SJSA1 (cell line): ENCODE measurements at places on chromosomes 12 and 14. TPM values are rescaled to one million over a fixed set of nuclear protein-coding genes. Genes with fewer than 3 reads are reported as not detected.

DNA sequence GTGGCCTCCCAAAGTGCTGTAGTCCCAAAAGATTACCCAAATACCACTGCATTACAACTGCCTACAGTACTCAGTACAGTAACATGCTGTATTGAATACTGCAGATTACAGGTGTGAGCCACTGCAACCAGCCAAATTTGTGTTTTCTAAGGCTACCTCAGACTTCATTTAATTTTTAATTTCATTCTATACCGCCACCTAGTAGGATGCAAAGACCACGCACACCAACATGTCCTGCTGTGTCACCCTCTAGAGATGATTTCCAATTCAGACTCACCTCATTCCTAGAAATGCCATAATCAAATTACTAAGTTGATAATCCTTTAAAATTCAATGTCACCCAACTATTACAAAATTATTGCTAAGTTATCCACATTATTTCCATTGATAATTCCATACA is 15.1 kb downstream of the DICER1 start:
- no peaks in the 10 kb centered on the region; the same call in 1 of the 2 replicates for H3K36me3 ChIP-seq
- H3K4me1 ChIP-seq: no peaks in the 10 kb centered on the region
- no peak overlapping the region for H3K27ac ChIP-seq
- DNase-seq: no peak

GRCh38 chr12:75481013-75481705 is 604 bp downstream of the GLIPR1 start:
- H3K4me3 ChIP-seq: peak overlapping the region; percentile 44
- H3K4me1 ChIP-seq: peaks cover 34% of the 10 kb centered on the region
- DNase-seq: no peak
- peak overlapping the region; percentile 94 for H3K27ac ChIP-seq
- H3K36me3 ChIP-seq: peaks cover 35% of the 10 kb centered on the region
- H3K27me3 ChIP-seq: no peaks in the 10 kb centered on the region

DNA sequence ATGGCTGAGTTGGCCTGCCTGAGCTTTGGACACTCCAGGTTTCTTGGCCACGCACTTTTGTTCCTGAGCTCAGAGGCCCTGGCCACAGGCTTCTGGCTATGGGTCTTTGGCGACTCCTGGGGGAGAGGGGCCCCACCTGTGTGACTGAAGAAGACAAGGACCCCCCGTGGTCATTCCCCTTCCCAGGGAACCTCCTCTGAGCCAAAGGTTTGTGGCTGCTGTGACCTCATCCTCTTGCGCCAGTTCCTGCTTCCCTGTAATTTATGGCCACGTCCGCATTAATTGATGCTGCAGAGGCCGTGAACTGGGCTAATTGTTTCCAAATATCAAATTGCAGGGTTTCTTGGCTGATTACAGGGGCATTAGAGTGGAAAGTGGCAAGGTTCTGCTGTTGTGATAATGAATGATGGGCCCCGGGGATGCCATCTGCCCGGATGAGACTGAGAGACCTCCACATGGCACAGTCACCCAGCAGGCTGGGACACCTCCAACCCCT is 27.6 kb upstream of the NOS1 start:
- H3K27me3 ChIP-seq: no peaks in the 10 kb centered on the region
- no peaks in the 10 kb centered on the region for H3K4me1 ChIP-seq
- H3K36me3 ChIP-seq: no peaks in the 10 kb centered on the region
- no peak overlapping the region for H3K27ac ChIP-seq
- H3K4me3 ChIP-seq: no peak overlapping the region
- no peak for DNase-seq

- H3K4me1 ChIP-seq: peaks cover 6% of the 10 kb centered on the region; the same call in 1 of the 2 replicates
- no peaks in the 10 kb centered on the region for H3K27me3 ChIP-seq
- no peak overlapping the region for H3K4me3 ChIP-seq
- no peak overlapping the region for H3K27ac ChIP-seq
Measured at GRCh38 chr14:64265222-64265621, 28.9 kb downstream of the ESR2 start.

DNA sequence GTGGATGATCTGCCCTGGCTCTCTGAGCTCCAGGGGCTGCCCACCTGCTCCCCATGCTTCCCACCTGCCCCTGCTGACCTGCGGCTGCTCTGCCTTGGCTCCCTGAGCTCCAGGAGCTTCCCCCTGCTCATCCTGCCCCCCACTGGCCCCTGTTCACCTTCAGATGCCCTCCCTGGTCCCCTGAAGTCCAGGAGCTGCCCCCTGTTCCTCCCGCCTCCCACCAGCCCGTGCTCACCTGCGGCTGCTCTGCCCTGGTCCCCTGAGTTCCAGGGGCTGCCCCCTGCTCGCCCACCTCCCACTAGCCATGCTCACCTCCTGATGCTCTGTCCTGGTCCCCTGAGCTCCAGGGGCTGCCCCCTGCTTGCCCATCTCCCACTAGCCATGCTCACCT is 219.7 kb downstream of the TMEM121 start:
- DNase-seq: no peak
- no peak overlapping the region for H3K4me3 ChIP-seq

DNA sequence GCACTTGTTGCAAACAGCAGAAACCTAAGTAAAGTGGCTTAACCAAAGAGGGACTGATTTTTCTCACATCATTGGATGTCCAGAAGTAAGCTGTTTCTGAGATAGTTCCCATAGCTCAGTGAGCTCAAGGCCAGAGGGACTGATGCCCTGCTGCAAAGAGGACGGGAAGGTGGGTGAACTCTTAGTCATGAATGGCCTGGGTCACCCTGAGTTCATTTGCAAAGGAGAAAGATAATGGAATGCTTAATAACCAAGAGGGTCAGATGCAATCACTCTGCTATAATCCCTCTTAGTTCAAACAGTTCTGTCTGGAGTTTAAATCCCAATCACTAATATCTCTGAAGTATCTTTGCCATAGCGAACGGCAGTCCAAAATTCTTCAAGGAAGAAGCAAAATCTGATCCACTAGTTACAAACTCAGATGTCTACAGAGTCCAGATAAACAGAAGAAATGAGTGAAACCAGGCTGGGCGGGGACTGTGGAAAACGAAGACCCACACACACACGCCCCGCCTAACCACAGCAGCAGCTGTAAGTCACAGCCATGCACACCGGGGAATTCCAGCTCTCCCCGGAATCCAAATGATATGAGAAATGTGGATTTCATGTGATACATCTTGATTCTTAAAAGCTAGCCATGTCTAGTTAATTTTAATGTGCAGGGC is 289.5 kb downstream of the TMEM132D start:
- H3K4me3 ChIP-seq: no peak overlapping the region
- H3K36me3 ChIP-seq: no peaks in the 10 kb centered on the region
- H3K27me3 ChIP-seq: no peaks in the 10 kb centered on the region
- H3K27ac ChIP-seq: peak overlapping the region; percentile 35; the same call in 1 of the 2 replicates
- H3K4me1 ChIP-seq: no peaks in the 10 kb centered on the region

Gene NCOR2
- total RNA-seq: 40.0 and 44.3 TPM in 2 replicates

Gene AQP2
- total RNA-seq: not detected in 2 replicates

Gene TUBA1B
- 4,389 and 5,186 TPM in 2 replicates for total RNA-seq

Gene NFKBIA
- total RNA-seq: 115 and 172 TPM in 2 replicates
